ENCODE measurements at places on chromosomes 11 and 22.

GRCh38 chr11:134604886-134605285 lies 192.8 kb upstream of the B3GAT1 start:
- DNase-seq = no peak

GRCh38 chr11:84468235-84468634 lies 1158.9 kb downstream of the DLG2 start:
- no peak for DNase-seq

- DNase-seq = no peak
Observed at GRCh38 chr11:95014184-95014821, 10.8 kb upstream of the KDM4E start.

DNA sequence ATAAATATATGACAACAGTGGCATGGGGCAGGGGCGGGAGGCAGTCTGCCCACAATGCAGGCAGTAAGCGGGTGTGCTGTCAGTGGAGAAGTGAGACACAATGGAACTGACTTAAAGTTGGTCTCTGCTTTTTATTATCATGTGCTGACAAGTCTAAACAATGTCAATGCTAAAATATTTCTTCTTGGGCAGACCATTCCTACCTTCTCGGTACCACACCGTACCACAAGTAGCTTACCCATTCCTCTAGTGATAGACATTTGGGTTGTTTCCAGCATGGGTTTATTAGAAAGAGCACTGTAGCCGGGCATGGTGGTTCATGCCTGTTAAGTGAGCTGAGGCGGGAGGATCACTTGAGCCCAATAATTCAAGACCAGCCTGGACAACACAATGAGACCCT lies 2.6 kb upstream of the CHADL start:
- no peak for DNase-seq

GRCh38 chr11:42901084-42901483 lies 410.7 kb upstream of the API5 start:
- no peak for DNase-seq

- DNase-seq = no peak
Observed at GRCh38 chr11:70799386-70799785, 401.1 kb downstream of the CTTN start.

- no peak for DNase-seq
Observed at GRCh38 chr11:118918686-118919280, 6.9 kb downstream of the BCL9L start.

GRCh38 chr22:46030231-46030880 lies 53.4 kb upstream of the WNT7B start:
- DNase-seq = no peak

DNA sequence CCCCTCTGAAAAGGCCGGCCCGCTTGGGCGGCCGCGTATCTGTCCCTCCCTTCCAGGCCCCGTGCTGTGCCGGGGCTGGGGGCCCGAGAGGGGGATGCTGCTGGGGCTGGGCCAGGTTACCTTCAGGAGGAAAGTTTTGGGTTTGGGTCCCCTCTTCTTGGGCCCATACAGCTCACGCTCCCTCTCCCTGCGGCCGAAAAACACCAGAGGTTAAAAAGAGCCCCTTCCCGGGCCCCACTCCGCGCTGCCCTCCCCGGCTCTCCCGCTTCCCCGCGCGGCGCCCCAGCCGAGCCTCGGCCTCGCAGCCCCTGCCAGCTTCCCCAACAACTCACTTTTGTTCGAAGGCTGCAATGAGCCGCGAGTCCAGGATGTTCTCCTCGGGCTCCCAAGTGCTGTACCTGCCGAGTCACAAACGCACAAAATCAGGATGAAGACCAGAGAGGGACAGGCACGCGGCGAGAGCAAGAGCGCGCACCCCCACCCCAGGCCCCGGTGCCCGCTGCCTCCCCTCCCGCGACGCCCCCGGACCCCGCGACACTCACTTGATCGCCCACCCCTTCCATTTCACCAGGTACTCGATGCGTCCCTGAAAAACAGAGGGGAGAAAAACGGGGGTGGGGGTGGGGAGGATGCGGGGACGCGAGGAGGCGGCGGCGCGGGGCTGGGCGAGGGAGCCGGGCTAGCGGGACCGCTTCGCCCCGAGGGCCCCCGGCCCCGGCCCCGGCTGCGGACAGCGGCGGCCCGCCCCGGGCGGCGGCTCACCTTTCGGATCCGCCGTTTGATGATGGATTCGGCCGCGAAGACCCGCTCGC lies 450 bp downstream of the CBX6 start:
- no peak for DNase-seq

DNA sequence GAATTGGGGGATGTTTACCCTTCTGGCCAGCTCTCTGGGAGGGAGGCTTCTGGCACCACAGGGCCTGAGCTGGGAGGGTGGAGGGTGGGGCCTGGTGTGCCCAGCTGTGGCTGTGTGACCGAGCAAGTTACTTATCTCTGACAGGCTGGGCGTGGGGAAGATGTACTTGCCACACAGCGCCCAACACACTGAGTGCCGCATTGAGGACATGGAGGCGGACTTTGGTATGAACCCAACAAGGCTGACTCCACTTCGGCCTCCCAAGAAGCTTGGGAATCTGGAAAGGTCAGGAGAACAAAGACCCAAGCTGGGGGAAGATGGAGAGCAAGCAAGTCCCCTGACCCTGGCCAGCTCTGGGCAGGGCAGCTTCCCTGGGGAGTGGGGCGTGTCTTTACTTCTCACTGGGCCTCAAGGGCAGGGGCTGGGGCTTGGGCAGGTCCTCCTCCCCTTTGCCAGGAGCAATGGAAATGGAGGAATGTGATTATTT lies 2.4 kb upstream of the MGAT3 start:
- DNase-seq = no peak

DNA sequence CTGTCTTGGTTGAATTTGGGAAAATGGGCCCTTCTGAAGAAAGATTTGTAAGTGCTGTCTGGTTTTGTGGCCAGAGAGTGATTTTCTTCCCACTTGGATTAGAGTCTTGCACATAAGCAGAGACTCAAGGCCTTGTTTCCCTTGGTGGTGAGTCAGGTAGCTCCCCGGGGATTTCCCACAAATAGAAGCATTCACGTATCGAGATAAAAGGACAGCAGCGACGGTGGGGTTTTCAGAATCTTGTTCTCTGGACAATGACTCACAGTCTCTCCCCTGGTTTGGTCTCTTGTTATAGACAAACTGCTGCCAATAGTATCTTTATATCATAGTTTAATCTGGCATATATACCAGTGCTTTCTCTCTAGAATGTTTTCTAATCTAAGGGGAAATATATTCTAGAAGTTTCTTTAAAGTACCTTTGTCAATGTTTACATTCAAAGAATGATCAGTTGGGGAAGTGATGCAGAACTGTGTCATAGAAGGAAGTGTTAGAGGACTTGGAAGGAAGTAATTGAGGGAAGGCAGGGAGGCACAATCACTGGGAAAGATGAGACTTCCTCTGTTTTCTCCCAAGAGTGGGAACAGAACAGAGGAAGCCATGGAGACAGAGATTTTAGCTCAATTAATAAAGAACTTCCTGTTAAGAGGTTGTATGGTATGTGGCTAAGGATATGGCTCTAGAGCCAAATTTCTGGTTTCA lies 18.1 kb downstream of the POLA2 start:
- no peak for DNase-seq

- DNase-seq = no peak
Observed at GRCh38 chr11:115503886-115504275, 334 bp downstream of the CADM1 start.

- DNase-seq = no peak
Observed at GRCh38 chr22:32339190-32340012, 18.3 kb upstream of the RFPL3 start.

GRCh38 chr22:37442135-37442534 lies 14.9 kb upstream of the ELFN2 start:
- DNase-seq = no peak

DNA sequence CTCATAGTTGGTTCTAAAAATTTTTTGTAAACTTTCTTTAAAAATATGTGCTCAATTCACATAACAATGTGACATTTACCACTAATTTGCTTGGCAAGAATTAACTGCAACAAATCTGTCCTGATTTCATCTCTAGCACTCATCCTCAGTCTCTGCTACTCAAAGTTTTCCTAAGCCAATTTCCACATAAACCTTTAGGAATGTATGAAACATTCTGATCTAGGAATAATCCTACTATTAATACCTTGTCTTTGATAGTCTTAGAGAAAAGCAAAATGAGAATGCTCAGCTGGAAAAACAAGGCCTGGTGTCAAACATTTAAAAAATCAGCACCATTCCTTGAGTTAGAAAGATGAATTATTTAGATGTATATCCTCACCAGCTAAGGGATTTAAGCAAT lies 114.3 kb downstream of the CD44 start:
- no peak for DNase-seq

GRCh38 chr11:96050435-96051182 lies 126.7 kb upstream of the MTMR2 start:
- DNase-seq = no peak

DNA sequence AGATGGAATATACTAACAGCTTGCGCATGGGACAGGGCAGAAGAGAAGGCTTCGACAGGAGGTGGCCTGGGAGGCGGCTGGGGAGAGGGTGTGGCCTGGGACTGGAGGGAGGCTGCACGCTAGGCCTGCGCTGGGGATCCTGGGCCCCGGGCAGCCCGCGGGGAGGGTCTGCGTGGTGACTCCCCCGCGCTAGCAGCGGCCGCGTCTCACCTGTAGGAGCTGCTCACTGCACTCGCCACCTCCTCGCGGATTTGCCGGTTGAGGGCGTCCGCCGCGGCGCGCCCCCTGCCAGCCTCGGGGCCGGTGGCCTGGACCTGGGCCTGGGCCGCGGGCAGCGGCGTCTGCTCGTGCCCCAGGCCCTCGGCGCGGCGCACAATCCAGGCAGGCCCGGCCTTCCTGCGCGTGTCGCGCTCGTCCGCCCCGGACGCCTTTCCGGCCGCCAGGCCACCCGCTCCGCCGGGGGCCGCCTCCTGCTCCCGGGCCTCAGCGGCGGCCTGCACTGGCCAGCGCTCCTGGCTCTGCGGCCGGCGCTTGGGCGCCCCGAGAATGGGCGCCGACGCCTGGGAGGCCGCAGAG lies 1.5 kb downstream of the MAP6 start:
- no peak for DNase-seq

DNA sequence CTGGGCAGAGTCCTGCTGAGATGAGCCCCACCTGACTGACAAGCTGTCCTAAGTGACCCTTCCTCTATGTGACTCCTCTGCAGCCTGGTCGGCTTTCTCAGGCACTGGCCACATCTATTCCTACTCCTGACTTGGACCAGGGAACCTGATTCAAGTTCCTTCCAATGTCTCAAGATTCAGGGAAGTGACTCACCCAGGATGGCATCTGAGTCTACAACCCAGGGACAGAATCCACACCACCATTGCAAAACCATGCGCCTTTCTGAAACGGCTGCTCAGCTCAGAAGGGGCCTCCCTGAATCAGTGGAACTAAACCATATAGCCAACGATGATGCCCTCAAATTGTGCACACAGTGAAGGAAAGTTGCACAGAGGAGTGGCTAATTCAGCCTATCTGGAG lies 63.9 kb upstream of the CSNK2A3 start:
- no peak for DNase-seq

- no peak for DNase-seq
Observed at GRCh38 chr22:22047776-22048175, 65.2 kb upstream of the TOP3B start.

DNA sequence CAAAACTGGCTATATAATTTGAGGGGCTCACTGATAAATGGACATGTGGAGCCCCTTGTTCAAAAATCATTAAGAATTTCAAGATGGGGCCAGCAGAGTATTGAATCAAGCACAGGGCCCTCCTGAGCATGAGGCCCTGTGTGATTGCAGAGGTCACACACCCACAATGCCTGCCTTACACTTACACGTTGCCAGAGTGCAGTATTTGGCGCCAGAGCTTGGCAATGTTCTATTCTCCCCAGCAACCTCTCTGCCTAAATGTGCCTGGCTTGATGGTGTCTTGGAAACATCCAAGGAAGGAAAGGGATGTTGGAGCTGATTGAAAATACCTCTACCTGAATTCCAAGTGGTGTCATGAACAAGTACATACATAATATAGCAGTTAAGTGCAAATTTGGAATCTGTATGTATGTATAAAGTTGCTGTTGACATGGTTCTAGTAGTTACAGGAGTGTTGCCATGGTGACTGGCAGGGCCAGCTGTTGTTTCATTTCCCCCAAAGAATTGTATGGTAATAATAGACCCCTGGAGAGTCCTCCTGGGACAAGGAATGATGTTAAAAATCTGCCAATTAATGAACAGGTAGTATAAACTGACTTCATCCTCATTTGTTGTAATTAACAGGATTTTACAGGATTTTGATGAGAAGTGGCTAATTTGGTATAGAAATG lies 205.7 kb upstream of the NAV2 start:
- no peak for DNase-seq

- no peak for DNase-seq
Observed at GRCh38 chr11:58286249-58286648, 18.2 kb upstream of the OR10W1 start.

GRCh38 chr22:40323681-40324171 lies 22.6 kb upstream of the ADSL start:
- DNase-seq = no peak

DNA sequence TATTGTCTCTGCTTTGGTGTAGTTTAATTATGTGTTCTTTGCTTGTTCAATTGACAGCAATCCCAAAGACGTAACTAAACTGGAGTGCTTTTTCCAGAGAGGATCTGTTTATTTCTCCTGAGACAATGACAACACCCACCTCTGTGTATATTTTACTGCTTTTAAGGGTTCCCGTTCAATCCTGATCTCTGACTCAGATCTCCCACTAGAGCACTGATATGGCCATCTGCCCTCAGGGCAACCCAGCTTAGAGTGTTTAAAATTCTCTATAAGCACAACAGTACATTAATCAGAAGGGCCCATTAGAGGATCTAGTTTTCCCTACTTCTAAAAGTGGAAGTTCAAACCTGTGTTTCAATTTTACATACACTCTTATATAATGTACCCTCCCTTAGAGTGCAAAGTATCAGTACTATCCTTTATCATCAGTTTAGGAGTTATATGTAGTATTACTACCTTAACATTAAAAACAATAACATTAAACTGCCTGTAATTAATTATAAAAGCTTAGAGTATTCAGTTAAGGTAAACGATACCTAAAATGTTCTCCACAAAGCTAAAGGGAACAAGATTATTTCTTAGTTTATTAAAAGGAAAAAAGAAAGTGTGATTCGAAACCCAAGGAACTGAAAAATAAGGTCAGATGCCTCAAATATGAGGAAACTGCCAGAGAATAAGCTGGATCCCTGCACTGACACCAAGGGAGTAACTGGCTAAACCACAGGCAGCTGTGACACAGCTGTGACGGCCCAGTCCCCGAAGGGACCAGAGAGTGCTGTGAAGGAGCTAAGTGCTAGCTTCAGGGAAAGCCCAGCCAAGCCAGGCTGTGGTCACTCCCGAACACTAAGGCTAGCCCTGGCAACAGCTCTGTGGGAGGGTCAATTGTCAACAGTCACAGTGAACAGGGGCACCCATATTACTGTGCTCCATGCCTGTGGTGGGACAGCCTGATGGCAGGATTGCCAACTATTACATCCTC lies 15.2 kb downstream of the UFD1 start:
- no peak for DNase-seq

DNA sequence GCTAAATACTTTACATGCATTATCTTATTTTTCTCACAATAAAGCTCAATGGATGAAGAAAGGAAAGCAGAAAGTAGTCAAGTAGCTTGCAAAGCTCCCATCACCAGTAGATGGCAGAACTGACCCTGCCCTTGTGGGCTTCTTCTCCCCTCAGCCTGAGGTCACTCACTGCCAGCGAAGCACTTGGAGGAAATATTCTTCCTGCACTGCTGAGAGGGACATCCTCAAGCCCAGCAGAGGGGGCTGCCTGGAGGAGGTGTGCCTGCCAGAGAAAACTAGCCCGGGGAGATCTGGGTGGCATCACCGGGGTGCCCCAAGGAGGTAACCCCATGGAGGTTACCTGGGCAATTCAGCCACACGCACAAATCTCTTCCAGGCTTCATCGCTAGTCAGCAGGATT lies 6.6 kb downstream of the APOL4 start:
- peak; percentile 36 for DNase-seq

Data from stimulated activated CD8-positive, alpha-beta memory T cell treated with anti-CD3 and anti-CD28 coated beads, Interleukin-7, amount 100 ng/mL, for 48 hours (primary cell).